Activated T-cell treated with anti-CD3 and anti-CD28 coated beads, Interleukin-2, amount 50 U/mL, for 4 hours (primary cell): ENCODE measurements at places on chromosomes 3 and 15.
A peak's percentile ranks its signal among the peaks of the same experiment; 100 is the strongest.

DNA sequence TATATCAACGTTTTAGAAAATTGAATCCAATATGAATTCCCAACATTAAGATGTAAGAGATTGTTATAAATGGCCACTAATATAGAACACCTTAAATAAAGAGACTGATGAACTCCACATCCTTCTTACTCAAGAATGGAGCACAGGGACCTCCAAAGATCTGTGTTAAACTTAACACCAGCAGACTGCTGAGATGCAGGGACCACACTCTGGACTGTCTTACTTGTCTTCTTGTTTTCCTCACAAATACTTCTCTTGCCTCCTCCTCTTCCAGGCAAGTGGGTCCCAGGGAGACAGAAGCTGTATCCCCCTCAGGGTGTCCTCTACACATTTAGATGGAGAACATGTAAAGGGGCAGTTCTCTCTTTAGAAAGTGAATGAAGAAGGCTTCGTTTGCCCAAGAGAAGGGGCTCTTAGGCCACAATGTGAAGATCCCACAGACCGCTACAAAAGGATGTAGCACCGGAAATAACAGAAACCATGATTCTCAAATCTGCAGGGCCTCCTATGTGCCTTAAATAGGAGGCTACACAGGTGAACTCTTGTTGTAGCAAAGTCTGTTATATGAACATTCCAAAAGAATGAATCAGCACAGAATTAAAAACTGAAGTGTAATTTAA lies 52.2 kb downstream of the SATB1 start:
- no peak for DNase-seq

DNA sequence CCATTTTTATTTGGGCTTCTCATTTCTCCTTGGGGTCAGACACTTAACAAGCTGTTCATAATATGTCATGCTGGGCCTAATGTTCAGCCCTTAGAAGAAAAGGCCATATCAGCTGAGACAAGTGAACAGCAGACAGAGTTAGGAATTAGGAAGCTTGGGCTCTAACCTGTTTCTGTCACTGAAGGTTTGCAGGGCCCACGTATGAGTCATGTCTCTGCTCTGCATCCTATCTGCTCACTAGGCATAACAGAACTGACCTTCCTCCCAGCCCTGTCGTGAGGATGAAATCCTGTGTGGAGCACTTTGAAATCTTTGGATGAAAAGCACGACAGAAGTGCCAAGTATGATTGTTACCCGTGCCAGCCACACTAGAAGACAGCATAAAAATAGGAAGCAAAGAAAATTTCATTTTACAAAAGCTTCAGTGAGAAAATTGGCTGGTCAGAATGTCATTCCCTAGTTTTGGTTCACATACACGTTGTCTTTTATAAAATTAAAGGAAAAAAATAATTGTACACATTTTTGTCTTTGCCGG lies 26.5 kb upstream of the CD47 start:
- no peak for DNase-seq

- DNase-seq: no peak
Measured at GRCh38 chr15:94887391-94887790, 656.0 kb downstream of the MCTP2 start.

GRCh38 chr3:81295906-81296577 lies 465.4 kb downstream of the GBE1 start:
- DNase-seq: no peak

DNA sequence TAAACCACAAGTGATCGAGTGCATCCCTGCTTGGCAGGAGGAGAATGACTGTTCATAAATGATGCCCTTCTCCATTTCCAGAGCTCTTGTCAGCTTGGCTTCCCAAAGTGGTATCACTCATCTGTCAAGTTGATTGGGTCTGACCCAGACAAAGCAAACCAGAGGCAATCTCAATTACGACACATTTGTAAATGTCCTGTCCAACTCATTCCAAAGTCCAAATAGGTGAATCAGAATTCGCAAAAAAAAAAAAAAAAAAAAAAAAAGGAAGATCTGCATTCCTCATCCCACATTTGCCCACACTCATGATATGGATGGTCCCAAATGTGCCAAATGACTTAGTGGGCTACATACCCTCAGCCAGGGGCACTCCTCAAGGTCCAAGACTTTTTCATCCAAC lies 91.9 kb downstream of the LRRC3B start:
- no peak for DNase-seq

DNA sequence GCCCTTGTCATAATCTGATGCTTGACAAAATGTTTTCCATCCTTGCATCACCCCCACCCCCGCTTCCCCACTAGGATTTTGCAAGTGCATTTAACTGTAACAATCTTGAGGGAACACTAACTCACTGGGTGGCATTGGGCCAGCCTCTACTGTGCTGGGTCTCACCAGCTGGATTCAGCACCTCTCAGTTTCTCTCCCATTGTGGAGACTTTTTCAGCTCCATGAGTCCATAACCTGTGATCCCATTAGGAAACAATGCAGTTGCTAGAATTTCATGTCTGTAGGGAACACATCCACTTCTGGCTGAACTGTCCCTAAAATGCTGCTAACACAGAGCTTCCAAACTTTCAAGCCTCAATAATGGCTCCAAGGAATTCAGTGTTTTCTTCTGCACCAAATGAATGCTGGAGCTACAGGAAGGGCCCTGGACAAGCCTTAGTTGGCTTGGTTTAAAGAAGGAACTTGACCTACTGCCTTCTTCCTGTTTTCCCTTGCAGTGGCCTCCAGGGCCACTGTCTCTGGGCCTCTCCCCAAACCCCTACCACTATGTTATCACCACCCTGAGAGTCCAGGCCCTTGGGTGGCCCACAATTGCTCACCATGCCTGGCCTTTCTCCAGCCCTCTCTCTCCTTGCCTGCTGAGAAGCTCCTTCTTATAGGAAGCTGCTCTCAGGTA lies 15.6 kb downstream of the CYP19A1 start:
- no peak for DNase-seq

DNA sequence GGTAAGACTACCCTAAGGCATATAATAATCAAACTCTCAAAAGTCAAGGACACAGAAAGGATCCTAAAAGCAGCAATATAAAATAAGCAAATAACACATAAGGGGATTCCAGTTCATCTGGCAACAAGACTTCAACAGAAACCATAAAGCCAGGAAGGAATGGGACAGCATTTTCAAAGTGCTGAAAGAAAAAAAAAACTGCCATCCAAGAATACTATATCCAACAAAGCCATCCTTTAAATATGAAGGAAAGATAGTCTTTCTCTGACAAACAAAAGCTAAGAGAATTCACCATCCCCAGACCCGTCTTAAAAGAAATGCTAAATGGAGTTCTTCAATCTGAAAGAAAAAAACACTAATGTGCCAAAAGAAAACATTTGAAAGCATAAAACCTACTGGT lies 14.7 kb upstream of the CLN6 start:
- no peak for DNase-seq

DNA sequence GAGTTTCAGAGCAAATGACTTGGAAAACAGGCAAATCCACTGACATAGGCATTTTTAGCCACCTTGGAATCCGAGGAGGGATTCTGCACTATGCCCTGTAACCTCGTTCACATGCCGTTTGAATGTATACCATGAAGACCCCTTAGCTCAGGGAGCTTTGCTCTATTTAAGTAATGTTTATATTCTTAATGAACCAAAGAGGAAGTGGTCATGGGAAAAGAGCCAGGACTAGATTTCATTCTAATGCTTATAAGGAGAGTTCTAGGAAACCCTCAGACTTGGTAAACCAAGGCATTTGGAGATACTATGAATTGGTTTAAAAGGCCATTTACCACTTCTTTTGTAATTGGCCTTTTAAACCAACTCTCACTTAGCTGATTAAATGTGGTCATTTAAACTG lies 178.9 kb downstream of the IGF1R start:
- DNase-seq: no peak

GRCh38 chr3:106332884-106333283 lies 464.1 kb upstream of the CBLB start:
- DNase-seq: peak; percentile 25

- DNase-seq: no peak
Measured at GRCh38 chr15:40471105-40471807, 472 bp downstream of the CHST14 start.

GRCh38 chr3:190321789-190322603 lies at the start of gene CLDN1:
Gene CLDN1, minus strand, starts transcription at chr3:190322446. Its CDS starts 240 bp downstream, at chr3:190322206.
- DNase-seq: peak; percentile 69

GRCh38 chr15:54462511-54462913 lies 484.3 kb downstream of the UNC13C start:
- DNase-seq: no peak

DNA sequence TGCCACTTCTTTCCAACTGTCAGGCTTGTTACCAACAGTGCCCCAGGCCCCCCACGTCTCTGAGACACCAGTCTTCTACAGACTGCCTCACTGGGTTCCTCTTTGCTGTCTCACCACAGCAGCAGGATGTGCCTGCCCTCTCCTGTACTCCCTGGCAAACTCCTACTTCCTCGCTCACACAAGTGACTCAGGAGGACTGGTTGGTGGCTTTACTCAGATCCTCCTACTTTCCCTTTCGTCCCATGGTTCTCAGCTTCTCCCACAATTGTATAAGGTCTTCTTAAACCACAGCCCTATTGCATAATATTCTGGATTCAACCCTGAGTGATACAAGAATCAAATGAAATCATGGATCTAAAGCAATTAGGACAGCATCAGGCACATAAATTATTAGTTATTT lies 246.6 kb upstream of the PROK2 start:
- no peak for DNase-seq

- DNase-seq: no peak
Measured at GRCh38 chr3:81909796-81910195, 148.4 kb upstream of the GBE1 start.

- DNase-seq: no peak
Measured at GRCh38 chr3:183517607-183518006, 37.9 kb downstream of the KLHL6 start.

DNA sequence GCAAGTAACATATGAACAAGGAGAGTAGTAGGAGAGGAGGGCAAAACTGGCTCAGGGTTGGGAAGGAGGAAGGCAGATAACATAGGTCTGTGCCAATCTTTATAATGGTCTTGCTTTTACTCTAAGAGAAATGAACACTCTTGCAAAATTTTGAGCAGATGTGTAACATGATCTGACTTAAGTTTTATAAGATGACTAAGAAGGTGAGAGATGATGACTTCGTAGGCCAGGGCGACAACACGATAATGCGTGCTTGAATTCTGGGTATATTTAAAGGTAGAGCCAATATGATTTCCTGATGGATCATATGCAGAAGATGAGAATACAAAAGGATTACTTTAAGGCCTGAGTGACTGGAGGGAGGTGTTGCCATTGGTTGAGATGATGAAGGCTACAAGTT lies 265.4 kb upstream of the KCNMB2 start:
- no peak for DNase-seq

GRCh38 chr3:83769791-83770663 lies 1188.8 kb upstream of the CADM2 start:
- DNase-seq: no peak

DNA sequence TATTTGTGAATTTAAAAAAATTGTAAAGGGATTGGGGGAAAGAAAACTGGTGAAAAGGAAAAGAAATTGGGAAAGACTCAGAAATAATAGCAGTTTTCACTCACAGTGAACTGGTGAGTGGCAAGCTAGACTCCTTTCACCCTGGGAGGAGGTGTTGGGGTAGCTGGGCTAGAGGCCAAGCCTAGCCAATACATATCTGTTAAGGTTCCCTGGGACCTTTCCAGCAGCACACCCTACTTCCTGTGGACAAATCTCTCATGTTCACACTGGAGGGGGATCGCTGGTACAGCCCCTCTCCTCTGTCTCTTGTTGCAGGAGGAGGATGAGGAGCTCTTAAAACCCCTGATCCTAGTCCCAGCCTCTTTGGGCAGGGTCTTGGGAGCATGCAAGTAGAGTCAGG lies 3.7 kb upstream of the RPP25 start:
- DNase-seq: no peak

- DNase-seq: no peak
Measured at GRCh38 chr3:186456731-186457191, 87.4 kb downstream of the CRYGS start.

DNA sequence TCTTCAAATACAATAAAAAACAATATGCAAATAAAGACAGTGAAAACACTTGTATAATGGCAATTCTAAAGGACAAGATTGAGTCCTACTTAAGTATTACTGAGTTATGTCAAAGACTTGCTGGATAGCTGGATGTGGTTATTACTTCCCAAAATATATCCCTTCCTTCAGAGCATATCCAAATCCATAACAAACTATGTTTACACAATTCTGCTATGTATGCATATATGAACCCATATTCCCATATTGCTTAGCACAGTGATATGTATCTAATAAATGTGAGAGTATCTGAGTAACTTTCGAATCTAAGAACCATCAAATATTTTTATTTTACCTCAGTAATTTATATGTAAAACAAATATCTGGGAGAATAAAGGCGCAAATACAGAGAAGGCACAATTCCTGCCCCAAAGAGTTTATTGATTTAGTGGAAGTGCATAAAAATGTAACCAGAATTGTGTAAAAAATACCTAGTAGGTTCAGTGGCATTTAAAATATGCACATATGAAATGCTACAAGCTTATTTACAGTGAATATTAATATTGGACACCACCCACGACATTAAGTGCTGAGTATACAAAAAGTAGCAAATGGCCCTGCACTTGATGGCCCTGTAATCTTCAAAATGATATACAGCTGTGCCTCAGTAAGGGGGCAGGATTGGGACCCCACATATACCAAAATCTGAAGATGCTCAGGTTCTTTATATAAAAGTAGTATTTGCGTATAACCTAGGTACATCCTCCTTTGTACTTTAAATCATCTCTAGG lies 37.1 kb downstream of the TMEM212 start:
- no peak for DNase-seq

DNA sequence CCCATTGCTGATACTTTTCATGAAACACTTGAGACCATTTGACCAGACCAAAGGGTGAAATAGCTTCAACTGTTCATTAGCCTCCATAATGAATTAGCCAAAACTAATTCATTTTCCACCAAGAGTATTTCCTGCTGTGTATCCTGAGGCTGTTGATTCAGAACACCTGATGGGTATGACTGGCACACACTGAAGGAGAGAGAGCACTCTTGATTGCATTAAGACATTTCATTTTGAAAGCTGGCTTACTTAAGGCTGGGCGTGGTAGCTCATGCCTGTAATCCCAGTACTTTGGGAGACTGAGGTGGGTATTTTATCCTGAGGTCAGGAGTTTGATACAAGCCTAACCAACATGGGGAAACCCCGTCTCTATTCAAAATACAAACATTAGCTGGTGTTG lies 175.6 kb downstream of the AGBL1 start:
- no peak for DNase-seq

- no peak for DNase-seq
Measured at GRCh38 chr3:193096076-193096475, 144.9 kb upstream of the PLAAT1 start.

DNA sequence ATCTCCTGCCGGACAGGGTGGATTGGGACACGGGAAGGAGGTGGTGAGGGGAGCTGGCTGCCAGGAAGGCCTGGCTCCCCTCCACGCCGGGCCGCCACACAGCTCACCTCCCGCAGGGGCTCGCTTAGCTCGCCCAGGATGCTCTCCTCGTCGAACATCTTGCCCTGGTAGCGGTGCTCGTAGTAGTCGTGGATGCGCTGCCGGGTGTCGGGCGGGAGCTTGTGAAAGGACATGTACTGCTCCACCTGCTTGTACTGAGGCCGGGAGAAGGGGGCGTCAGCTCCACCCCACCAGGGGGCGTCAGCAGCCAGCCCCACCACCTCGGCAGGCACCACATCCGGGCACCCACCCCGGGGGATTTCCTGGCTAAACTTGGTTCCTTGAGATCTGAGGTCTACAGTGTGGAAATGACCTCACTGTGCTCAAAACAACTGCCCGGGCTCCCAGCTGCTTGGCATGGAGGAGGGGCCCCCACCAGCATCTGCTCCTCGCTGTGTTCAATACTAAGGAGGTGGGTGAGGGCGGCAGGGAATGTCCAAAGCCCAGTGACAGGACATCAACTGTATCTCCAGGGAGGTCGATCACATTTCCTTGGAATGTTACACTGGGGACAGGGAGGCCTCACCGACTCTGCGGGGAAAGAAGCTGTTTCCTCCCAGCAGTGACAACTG lies 43.4 kb downstream of the HCN4 start:
- DNase-seq: no peak
